ENCODE measurements at places on chromosomes 3 and 15.

- no peak for DNase-seq
Measured at GRCh38 chr3:78313332-78313731, 1273.4 kb downstream of the ROBO2 start.

DNA sequence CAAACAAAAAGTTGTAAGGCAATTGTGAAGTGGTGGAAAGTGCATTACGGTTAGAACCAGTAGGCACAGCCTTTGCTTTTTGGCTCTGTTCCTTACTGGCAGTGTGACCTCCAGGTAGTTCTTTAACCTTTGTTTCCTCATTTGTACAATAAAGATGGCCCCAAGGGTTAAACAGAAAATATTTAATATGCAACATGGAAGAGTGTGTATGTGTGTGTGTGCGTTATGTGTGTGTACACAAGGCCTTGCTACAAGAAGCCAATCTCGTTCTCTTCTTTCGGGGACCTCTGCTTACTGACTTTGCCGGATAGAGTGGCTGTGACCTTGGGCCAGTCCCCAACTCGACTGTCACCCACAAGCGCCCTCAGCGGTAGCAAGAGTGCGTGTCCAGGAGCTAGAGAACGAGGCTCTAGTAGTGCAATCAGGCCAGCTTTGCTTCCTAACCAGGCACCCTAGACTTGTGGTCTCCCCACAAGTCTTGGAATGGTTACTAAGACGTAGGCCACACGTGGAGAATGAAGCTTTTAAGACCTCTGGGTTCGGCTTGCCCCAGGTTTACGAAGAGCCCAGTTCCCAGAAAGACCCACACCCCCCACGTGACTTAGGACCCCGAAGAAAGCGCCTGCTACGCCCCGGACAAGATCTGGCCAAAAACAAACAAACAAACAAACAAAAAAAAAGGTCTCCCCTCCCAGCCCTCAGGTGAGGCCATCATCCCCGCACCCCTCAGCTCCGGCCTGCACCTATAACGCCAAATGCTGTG is 593 bp downstream of the CIAO2A start:
- peak; percentile 30 for DNase-seq

GRCh38 chr3:52756141-52756540 is 14.6 kb downstream of the NEK4 start:
- no peak for DNase-seq

DNA sequence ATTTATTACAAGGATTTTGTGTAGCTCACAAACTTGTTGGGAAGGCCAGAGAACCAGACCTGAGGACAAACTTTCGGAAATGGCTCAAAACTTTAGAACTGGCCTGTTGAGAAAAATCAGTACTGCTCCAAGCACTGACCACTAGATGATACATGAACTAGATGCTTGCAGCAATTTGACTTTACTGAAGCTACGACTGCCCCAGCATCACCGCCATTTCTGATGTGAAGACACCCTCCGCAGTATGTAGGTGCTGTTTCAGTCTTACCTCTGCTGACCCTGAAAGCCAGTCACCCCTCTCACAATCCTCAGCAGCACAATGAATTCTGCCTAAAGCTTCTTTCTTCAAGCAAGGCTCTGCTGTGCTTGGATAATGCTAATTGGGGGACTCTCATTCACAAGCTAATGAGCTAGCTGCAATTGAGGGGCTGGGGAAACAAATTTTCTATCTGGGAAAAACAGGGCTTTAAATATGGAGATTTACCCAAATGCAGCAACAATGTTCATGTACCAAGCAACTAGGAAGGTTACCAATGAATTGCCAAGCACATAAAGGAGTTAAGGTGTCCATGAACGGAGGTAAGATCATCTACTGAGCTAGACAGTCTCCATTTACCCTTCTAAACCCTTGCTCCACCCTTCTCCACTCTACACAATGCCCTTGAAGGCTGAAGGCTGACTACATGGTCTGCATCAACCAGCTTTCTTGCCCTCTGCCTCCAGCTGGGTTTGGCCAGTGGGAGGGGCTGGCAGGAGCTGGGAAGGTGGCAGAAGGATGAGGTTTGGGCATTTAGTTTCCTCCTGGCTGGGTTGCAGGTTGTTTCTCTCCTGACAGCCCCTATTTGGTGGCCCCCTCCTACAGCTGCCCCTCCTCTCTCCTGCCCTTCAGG is 53.2 kb upstream of the FSTL1 start:
- no peak for DNase-seq

DNA sequence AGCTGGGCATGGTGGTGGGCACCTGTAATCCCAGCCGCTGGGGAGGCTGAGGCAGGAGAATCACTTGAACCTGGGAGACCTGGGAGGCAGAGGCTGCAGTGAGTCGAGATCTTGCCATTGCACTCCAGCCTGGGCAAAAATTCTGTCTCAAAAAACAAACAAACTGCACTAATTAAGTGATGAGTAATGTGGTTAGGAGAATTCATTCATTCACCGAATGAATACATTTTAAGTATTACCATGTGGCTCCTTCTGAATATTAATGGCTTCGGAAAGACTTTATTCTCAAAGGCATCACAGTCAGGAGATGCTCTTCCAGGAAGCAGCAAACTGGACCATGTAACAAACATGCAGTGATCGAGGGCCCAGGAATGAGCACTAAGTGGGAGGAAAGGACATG is 23.6 kb downstream of the SPTSSB start:
- no peak for DNase-seq

DNA sequence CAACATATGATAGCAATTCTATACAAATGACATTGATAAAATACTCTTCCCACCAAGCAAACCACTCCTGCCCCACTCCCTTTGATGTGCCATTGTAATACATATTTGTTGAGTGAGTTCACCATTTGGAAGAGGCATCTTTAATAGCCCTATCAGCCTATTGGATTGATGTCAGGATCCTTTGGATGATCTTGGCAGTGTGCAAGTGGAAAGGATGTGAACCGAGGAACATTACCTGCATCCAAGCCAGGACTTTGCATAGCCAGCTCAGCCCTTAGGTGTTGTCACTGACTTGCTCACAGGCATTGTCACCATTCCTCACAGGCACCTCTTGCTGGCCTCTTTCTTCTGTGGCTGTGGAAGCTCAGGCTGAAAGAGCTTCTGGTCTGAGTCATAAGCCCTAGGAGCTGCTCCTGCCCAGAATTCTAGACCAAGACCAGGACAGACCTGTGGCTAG is 16.5 kb upstream of the TIMP4 start:
- DNase-seq: no peak

- no peak for DNase-seq
Measured at GRCh38 chr3:168802766-168803165, 707.0 kb upstream of the GOLIM4 start.

DNA sequence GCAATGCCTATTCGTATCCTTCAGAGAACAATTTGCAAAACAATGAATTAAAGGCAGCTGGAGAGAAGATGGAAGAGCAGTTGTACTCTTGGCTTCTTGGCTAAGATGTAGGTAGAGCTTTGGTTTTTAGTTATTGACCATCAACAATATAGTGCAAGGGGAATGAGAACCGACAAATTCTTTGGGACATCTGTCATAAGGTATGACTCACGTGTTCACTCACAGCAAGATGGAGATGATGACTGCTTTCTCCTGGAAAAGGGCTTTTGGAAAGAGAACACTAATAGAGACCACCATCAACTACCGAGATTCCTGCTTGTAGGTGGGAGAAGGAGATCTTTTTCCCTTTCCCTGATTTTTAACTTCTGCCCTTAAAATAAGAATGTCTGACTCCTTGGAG is 234.9 kb downstream of the NTRK3 start:
- no peak for DNase-seq

DNA sequence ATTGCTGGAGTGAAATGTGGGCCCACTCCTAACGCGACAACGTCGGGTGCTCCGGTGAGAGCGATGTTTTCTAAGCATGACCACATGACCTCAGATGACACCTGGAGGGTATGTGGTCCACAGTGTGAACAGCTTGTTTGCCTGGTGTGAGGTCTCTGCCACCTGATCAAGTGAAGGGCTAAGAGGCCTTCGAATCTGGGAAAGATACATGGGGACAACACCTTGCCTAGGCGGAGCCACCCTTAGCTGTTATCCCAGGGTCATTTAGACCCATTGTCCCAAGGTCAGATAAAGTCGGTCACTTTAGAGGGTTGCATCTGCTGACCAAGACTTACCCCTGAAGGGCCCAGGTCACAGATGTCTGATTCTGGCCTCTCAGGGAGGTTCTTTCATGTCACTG is 34.9 kb upstream of the ALDH1A3 start:
- no peak for DNase-seq

DNA sequence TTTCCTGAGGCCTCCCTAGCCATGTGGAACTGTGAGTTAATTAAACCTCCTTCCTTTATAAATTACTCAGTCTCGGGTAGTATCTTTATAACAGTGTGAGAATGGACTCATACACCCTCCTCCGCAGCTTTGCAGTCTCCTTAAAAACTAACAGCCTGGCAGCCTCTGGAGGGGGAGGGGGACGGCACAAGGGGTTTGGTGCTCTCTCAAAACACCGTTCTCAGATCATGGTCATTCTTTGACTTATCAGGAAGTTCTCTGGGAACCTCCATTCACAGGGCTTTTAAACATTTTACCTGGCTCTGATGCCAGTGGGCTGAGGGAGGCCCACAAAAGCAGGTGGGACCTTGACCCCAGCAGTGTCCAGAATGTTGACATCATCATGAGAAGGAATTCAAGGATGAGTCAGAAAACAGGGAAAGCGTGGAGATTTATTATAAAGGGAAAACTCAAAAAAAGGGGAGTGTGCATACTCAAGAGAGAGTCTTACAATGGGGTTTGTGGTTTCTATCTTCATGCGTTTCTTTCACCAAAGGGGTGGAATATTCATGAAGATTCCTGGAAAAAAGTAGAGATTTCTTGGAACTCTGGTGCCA is 43.9 kb downstream of the ONECUT1 start:
- no peak for DNase-seq

GRCh38 chr15:92393071-92393979 is at the start of gene ST8SIA2:
Gene ST8SIA2 (plus strand): TSS chr15:92393881. CDS start chr15:92394065, 184 bp downstream.
- DNase-seq: peak; percentile 39

- DNase-seq: no peak
Measured at GRCh38 chr3:100261485-100261903, 702 bp downstream of the TBC1D23 start.

GRCh38 chr3:151989621-151990020 is 116.2 kb downstream of the SUCNR1 start:
- DNase-seq: no peak

DNA sequence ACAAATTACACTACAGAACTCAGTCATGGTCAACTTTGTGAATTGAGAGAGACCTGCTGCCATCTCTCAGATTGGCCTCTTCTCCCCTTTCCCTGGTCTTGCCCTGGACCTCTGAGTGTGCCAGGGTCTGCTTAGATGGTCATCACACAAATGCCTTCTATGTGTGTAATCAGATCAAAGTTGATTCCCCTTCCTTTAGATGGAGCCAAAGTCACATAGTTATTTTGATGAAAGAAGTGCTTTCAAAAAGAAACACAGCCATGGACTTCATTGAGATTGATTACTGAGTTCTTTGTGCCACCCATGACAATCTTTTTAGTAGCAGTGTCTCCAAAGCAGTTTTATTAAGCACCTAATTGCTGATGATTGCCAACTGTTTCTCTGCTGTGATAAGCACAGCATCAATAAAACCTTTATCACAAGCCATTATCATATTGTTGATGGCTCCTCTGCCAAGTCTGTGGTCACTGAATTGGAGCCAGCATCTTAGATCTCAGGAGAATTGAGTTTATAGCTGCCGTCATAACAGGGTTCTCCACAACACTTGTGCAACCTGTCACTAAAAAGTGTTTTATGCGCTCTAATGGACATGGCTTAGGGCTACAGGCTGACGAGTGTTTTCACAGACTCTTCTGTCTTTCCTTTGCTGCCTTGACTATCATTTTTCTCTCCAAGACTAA is 149.7 kb upstream of the NUDT16 start:
- DNase-seq: no peak

- no peak for DNase-seq
Measured at GRCh38 chr3:172194702-172195406, 155.5 kb downstream of the FNDC3B start.

GRCh38 chr3:149738876-149739275 is 13.4 kb downstream of the COMMD2 start:
- no peak for DNase-seq

DNA sequence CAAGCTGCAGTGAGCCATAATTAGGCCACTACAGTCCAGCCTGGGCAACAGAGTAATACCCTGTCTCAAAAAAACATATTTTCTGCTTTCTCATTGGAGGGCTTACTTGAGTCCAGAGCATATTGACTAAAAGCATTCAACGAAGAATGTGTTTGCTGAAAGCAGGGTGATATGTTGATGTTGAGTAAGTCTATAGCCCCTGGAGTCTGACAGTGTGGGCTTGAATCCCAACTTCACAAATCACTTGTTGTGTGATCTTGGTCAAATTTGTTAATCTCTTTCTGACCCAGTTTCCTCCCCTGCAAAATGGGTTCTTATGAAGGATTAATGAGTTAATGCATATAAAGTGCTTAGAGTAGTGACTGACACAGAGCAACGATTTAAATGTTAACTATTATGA is 403.9 kb downstream of the MECOM start:
- no peak for DNase-seq

- DNase-seq: no peak
Measured at GRCh38 chr3:52314489-52314888, 1.6 kb upstream of the DNAH1 start.

GRCh38 chr15:50452927-50453326 is 28.7 kb downstream of the USP8 start:
- DNase-seq: no peak

DNA sequence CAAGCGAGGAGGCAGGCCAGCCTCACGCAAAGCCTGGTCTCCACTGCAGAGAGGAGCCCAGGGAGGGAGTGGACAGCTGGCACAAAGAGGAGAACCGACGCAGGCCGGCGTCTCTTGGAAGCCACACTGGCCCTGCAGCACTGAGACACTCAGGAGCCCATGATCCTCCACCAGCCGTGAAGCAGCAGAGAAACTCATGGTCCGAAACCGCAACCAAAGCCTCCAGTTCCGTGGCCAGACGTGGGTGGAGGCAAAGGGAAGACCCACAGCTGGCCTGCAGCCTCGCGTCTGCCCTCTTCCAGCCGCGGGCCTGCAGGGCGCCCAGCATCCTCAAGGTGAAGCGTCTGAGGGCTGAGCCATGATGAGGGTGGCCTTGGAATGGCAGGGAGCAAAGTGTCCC is 62.2 kb upstream of the SEC61A1 start:
- DNase-seq: no peak

- no peak for DNase-seq
Measured at GRCh38 chr3:100329800-100330489, 4.6 kb upstream of the NIT2 start.

- peak; percentile 24 for DNase-seq
Measured at GRCh38 chr15:36643551-36643950, 64.1 kb downstream of the CDIN1 start.

DNA sequence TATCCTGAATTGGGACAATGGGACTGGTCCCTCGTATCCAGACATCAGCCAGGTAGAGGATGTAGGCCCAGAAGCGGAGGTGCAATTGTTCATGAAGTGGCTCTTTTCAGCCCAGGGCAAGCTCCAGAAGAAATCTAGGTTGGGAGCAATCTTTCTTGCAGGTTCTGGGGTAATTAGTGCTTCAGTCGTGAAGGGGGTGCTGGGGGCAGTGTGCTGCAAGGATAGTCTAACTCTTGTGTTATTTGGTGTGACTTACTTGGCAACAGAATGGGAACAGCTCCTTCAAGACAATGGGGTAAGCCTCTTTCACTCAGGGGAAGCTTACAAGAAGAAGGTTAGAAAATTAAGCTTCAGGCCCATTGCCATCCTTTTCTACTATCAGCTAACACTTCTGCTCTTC is 273.0 kb downstream of the DIPK2A start:
- no peak for DNase-seq
